Hepatocyte (in vitro differentiated cells): ENCODE measurements at places on chromosomes 6 and 20. TPM values are rescaled to one million over a fixed set of nuclear protein-coding genes. Genes with fewer than 3 reads are reported as not detected.

CYP39A1 gene
- total RNA-seq = 7.5 and 9.2 TPM in 2 replicates

TBX18 gene
- total RNA-seq = 1.3 and 2.0 TPM in 2 replicates

HSPA12B gene
- 3.4 and 3.7 TPM in 2 replicates for total RNA-seq

ENPP5 gene
- 11.5 and 16.9 TPM in 2 replicates for total RNA-seq

DNA sequence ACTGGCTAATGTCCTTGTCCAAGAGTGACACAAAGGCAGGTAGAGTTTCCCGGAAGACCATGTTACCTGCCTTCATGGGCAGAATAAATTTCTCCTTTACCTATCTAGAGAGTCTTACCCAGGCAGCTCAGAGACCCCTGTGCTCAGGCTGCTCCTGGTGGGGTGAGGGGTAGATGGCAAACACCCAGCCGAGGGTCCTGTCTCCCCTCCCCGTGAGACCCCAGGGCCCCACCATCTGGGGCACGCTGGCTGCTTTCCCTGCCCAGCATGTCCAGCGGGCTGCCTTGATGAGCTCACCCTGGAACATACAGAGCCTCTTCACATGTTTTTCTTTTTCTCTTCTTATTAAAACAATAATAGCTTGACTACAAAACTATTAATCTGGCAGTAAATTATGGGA lies 116.5 kb downstream of the EDN3 start:
- DNase-seq = no peak

GRCh38 chr6:115058414-115059211 lies 715.8 kb upstream of the HS3ST5 start:
- DNase-seq = no peak

- DNase-seq = no peak
These were observed 207.1 kb upstream of the SNX9 start for GRCh38 chr6:157615951-157616350.

DNA sequence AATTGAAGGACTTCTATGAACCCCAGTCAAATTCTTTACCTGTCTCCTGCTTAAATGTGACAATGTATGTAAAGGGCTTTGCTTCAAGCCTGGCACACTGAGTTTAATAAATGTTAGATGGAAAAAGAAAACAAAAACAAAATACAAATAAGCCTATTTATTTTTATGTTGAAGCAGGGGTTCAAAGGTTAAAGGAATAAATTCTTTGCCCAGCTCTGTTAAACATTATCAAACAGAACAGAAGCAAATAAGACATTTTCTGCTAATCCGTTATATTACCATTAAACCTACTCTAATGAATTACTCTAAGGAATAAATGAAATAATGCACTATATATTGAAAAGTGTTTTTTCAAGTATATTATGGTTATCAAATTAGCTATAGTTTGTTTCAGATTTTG lies 182.5 kb upstream of the CEP162 start:
- DNase-seq = no peak

DNA sequence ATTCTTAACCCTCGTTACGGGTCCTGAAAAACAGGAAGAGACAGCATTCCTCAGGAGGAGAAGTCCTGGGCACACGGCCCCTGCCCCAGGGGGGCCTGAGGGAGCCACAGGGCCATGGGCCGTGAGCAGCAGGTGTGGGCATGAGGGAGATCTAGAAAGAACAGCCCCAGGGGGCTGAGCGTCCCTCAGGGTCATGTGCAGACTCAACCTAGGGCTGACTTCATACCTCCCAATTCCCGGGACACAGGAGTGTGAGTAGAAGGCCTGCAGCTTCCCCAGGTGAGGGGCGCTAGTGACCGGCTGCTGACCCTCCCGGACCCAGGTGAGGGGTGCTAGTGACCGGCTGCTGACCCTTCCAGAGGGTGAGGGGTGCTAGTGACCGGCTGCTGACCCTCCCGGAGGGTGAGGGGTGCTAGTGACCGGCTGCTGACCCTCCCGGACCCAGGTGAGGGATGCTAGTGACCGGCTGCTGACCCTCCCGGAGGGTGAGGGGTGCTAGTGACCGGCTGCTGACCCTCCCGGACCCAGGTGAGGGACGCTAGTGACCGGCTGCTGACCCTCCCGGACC lies 35.1 kb downstream of the FRMD1 start:
- DNase-seq = no peak

DNA sequence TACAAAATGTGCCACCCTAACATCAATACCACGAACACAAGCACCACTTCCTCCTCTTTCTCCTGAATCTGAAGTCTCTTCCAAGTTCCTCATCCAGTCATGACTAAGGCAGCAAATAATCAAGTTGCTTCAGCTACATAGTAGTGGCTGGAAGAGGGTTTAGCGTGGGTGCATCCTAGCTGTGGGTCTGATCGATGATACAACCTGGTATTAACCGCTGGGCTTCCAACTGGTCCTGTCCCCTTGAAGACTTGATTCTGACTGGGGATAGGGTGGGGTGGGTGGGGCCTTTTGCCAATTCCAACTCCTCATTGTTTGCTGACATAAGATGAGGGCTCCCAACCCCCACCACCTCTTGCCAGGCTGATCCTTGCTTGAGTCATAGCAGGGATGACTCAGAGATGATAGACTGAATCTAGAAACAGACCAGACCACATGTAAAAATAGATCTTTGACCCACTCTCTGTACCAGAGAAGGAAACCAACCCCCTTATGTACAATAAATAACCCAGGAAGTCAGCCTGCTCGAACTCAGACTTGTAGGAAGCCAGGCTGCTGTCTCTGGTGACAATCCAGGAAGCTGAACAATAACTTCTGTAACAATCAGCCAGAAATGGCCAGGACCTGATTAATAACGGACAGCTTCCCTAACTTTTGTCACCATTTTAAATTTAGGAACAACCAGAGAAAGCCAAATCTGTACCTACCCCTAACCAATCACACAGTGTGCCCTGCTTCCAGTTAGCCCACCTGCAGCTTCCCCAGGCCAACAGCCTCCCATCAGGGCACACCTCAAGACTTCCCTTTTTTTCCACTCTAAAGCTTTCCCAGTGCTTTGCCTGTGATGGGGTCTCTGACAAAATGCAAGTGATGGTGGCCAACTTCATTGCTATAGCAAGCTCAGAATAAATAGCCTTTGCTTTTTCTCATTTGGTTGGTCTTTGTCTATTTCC lies 68.9 kb upstream of the FAM184A start:
- DNase-seq = peak; percentile 86

- DNase-seq = no peak
These were observed 16.6 kb upstream of the FBXO9 start for GRCh38 chr6:53048431-53049195.

DNA sequence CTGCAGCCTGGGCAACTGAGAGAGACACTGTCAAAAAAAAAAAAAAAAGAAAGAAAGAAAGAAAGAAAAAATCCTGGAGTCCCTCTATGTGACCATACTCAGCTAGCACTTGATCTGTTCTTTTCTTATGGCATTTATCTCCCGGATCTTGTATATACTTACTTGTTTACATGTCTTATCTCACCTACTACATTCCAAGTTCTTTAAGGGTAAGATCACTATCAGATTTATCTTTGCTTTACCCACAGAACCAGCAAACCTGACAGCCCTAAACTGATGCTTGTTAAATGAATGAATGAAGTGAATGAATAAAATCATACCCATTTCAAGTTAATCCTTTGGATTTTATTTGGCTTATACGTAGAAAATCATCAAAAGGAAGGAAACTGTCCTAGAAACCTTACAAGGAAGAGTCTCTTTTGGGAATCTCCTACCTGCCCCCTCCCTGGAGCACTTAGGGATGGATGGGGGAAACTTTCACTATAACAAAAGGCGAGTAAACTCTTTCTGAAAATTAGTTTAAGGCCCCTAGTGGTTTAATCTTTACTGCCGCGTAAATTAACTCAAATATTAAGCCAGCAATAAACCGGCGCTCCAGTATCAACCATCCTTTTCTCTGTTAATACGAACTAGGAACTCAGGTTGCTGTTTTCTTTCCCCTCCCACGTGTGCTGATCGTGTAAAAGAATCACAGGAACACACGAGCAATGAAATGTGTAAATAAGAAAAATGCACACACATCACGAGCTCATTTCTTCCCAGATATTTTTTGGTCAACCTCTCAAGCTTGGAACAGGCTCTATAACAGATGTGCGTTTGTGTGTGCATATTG lies 1.3 kb upstream of the UTRN start:
- DNase-seq = no peak

GRCh38 chr6:63352544-63353285 lies 32.9 kb upstream of the LGSN start:
- peak; percentile 71 for DNase-seq

DNA sequence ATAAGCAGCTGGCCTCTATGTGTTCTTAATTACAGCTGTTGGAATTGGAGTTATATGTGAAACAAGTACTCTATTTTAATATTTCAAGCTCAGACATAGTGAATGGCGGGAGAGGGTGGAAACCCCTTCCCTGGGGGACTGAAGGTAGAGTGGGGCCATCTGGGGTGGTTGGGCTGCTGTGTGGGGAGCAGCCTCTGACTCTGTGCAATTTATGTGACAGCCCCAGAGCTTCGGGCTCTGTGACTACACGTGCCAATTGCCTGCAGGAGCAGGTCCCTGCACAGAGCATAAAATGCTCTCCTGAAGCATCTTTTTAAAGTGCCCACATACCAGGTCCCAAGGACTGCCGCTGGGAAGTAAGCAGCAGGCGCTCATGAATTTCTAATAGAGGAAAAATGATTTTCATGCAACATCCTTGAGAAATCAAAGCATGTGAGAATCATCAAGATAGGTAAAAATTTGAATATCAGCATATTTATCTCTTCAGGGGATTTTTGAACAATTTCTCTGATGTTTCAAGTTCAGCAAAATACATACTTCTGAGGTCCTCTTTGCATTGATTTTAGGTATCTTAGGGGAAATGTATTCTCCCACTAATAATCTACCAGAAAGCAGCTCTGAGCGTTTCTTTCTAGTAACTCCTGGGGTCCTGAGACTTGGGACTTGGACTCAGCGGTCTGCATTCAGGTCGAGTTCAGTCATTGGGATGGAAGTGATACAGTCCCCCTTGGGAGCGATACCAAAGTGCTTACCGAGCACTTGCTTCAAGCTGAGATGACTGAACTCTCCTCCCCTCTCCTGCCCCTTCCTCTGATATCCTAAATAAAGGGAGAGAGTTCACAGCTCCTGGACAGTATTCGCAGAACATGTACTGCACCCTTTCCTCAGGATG lies 40.0 kb downstream of the ALDH8A1 start:
- no peak for DNase-seq

DNA sequence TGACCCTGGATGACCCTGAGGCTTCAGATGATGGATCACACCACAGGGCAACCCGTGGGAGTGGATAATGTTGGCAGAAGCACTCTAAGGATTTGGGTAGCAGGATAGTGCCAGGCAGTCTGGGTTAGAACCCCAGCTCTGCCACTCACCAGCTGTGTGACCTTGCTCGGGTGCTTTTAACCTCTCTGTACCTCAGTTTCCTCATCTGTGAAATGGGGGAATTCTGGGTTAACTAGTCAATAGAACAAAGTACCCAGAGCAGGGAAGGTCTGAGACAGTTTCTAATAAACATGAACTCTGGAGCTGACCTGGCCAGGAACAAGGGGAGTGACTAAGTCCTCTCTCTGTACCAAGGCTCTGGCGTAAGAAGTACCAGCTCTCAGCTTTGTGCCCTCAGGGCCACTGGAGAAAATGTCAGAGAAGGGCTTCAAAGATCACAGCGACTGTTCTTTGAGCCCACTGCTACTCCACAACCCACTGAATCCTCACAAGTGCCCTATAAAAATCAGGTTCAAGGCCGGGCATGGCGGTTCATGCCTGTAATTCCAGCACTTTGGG lies 14.7 kb upstream of the NOL4L start:
- no peak for DNase-seq

DNA sequence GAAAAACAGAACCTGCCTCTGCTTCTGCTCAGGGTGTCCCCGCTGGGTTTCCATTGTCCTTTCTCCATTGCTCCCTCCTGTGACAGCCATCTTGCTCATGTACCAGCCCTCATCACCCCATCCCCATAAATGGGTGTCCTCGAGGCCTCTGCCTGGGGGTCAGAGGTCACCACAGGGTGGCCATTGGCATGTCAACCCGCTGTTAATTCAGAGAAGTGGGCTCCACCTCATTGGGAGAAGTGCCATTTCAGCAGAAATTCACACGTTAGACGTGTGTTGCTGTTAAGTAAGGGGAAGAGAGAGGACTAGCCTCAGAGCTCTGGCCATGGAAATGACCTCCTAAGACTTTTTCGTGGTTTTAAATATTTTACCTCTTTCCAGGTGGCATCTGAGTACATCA lies 71.9 kb downstream of the PTPN1 start:
- DNase-seq = no peak

DNA sequence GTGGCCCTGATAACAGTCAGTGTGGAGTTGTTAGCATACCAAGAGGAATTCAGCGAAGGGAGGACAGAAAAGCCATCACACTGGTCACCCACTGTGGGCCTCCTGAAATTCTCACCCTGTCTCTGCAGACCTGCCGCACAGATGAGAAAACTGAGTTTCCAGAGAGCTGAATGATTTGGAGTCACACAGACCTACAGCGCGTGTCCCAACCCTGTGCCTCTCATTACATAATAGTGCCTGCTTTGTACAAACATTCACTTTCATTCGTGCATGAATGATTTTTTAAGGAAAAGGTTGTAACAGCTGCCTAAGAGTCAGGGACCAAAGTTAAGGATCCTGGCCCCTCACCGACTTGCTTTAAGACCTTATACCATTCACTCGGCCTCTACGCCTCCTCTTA lies 62.7 kb downstream of the THBS2 start:
- no peak for DNase-seq

DNA sequence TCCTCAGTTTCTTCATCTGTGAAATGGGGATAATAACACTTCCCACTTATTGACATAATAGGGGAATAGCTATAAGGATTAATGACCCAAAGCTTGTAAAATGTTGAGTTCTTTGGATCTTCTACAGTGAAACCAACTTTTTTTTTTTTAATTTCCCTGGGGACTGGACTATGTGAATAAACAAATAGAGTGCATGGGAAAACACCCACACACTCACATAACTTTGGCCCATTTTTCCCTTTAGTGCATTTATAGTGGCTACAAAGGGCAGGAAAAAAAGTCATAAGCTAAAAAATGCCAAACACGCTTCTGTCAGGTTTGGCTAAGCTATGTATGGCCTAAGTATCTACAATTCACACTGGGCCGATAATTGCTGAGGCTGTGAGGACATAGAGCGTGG lies 406.2 kb upstream of the JAG1 start:
- DNase-seq = no peak

DNA sequence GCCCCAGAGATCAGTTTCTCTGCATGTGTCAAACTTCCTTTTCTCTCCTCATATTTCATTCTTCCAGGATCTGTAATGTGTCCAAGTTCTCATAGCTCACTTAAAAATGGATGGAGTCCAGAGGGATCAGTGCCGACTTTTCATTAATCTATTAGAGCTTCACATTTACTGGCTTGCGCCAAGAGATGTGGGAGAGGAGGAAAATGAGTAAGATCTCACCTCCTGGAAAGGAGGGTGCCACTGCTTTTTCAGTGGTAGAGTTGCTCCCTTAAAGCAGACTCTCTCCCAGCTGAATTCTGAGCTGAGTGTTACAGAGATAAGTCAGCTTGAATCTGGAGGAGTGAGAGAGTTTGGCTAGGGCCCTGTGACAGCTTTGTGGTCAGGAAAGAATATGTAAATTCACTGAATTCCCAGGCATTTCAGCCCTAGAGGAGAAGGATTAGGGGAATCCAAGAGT lies 175.9 kb downstream of the SOX4 start:
- peak; percentile 32 for DNase-seq

- DNase-seq = peak; percentile 16
These were observed 19.1 kb upstream of the AAR2 start for GRCh38 chr20:36217226-36217625.
